ENCODE measurements at places on chromosomes 4 and X.
A peak's percentile ranks its signal among the peaks of the same experiment; 100 is the strongest.

GRCh38 chr4:105933083-105933482 lies 37.8 kb downstream of the NPNT start:
- no peak for DNase-seq

DNA sequence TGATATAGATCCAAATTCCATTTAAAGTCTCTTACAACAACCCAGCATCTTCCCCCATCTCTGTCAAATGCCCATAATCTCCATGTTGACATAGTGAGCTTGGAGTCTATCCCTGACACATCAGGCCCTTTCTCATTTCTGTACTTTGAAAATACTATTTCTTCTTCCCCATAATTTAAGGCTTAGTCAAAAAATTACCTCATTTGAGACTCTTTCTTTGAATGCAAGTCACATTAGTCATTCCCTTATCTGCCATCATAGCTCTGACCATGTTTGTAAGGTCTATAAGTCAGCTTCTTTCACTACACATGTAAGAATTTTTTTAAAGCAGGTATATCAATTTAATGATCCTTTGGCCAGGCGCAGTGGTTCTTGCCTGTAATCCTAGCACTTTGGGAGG lies 99.9 kb downstream of the DDX60 start:
- DNase-seq, result no peak

- no peak for DNase-seq
Observed at GRCh38 chr4:77204621-77205020, 47.6 kb downstream of the CCNG2 start.

GRCh38 chrX:50093625-50094024 lies 107.2 kb downstream of the AKAP4 start:
- DNase-seq, result no peak

- DNase-seq, result no peak
Observed at GRCh38 chr4:103719830-103720207, at the start of gene TACR3. TSS of gene TACR3 (minus strand) at chr4:103719985. CDS start at chr4:103719675, 310 bp downstream.

DNA sequence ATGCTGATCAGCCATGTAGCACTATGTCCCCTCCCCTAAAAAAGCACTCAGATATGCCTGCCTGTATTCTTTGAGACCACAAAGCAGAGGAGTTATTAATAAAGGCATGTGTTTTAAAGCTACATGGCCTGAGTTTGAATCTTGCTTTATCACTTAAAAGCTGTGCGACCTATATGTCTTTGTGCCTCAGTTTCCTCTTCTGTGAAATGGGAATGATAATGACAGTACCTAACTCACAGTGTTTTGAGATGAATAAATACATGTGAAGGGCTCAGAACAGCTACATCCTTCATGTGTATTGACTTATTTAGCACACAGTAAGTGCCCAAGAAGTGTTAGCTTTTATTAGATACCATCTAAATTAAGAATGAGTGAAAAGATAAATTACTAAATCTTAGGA lies 180.0 kb downstream of the WDFY3 start:
- DNase-seq, result no peak

DNA sequence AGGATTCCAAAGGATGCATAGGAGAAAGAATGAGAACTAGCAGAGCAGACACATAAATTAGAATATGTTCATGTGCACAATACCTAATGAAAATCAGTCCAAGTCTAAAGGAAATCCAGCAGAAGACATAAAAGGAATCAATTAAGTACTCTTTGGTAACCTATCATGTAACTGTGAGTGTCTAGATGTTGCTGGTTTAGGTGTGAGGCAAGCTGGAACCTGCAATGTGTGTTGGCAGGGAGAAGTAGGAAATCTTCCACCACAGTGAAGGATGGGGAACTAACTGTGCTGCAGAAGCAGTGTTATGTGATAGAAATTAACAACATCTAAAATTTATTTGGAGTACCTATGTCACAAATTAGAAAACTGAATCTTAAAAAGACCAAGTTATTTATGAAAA lies 330.8 kb upstream of the DKK2 start:
- no peak for DNase-seq

DNA sequence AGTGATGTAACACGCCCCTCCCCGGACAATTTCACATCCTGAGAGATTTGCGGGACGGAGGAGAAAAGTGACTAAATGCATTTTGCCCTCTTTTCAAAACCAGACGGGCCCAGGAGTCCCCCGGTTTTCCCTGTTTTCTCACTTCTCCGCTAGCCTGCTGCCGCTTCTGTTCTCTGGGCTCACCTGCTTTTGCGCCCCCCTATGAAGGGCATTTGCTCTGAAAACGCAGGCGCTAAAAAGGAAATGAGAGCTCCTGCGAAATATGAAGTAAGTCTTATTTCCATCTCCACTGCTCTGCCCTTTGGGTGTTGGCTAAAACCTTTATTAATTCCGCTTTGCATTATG lies 613 bp upstream of the TMEM47 start:
- no peak for DNase-seq

DNA sequence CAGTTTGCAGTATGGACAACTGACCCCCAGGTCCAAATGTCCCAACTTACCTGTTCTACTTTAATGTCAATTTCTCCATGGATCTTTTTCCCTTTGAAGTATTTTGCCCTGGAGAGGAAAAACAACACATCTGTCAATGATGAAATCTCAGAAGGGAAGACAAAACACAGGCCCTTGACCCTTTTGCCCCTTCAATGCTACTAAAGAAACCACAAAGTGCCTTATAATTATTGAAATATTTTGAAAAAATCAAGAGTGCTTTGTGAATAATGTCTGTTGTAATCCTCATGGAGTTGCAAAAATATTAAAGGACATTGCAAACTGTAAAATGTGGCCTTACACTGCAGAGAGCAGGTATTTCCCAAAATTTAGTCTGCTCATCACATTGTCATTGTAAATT lies 12.6 kb downstream of the SYN1 start:
- DNase-seq, result peak; percentile 11

- peak; percentile 60 for DNase-seq
Observed at GRCh38 chrX:57906790-57907189, 3.5 kb downstream of the ZXDA start.

GRCh38 chrX:121195719-121196118 lies 148.3 kb downstream of the GLUD2 start:
- DNase-seq, result no peak

- no peak for DNase-seq
Observed at GRCh38 chr4:70991596-70991995, 1.9 kb upstream of the DCK start.

- no peak for DNase-seq
Observed at GRCh38 chr4:18445110-18445509, 423.6 kb upstream of the LCORL start.

DNA sequence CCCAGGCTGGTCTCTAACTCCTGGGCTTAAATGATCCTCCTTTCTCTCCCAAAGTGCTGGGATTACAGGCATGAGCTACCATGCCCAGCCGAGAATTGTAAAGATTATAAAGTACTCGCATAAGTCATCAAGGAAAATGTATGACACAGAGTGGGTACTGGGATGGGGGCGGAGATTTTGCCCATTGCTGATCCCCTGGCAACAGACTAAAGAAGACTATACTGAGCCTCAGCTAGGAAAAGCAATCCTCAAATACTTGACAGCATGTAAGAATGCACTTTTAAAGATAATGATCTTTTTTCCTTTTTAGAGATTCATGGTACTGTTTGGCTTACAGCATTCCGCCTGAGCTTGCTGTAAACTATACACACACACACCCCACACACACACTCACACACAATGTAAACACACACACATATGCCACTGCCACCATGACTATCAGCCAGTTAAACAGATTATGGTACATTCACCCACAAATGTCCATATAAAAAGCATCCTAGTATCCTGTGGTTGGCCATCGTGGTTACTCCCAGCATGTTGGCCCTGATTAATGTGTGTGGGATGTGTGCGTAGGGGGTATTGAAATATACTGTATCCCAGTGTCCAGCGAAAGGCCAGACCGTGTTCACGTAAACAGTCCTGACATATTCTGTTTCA lies 113.0 kb downstream of the AMELX start:
- DNase-seq, result no peak

- DNase-seq, result no peak
Observed at GRCh38 chrX:12843668-12844279, 23.1 kb upstream of the TLR7 start.

DNA sequence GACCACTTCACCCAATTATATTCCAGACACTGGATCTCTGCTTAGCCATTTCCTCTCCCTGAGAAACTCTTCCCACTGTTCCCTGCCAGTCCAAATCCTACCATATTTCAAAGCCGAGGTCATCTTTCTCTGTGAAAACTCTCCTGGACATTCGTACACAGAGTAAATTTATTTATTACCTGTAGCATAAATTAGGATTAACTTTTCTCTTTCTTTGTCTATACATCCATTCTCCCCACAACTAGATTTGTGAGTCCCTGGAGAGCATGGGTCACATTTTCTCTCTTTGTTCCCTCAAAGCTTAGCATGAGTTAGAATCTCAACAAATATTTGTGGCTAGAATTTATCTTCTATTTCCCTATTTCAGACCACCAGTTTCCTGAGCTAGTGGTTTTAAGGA lies 27.8 kb upstream of the SMIM10 start:
- DNase-seq, result no peak

GRCh38 chr4:185092535-185093197 lies 50.4 kb upstream of the SLC25A4 start:
- DNase-seq, result no peak

DNA sequence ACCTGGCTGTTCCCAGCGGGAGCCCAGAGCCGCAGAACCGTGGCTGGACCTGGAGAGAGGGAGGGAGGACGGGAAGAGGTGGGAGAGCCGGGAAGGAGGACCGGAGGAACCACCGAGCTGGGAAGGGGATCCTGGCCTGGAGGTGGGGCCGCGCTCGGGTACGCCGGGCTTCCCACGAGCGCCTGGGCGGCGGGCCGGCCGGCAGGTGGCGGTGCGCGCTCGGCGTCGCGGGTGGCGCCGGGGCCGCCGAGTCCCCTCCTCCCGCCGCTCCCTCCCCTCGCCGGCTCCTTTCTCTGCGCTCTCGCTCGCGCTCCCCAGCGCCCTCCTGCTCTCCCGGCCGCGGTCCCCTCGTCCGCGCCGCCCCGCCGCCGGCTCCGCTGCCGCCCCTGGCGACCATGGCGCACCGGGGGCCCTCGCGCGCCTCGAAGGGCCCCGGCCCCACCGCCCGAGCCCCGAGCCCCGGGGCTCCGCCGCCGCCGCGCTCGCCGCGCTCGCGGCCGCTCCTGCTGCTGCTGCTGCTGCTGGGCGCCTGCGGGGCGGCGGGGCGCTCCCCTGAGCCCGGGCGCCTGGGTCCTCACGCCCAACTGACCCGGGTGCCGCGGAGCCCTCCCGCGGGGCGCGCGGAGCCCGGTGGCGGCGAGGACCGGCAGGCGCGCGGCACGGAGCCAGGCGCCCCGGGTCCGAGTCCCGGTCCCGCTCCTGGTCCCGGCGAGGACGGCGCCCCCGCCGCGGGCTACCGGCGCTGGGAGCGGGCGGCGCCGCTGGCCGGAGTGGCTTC lies at the start of gene SORCS2:
Gene SORCS2, plus strand, starts transcription at position 287 of the 778 bp plus-strand sequence.
- DNase-seq, result peak; percentile 32

DNA sequence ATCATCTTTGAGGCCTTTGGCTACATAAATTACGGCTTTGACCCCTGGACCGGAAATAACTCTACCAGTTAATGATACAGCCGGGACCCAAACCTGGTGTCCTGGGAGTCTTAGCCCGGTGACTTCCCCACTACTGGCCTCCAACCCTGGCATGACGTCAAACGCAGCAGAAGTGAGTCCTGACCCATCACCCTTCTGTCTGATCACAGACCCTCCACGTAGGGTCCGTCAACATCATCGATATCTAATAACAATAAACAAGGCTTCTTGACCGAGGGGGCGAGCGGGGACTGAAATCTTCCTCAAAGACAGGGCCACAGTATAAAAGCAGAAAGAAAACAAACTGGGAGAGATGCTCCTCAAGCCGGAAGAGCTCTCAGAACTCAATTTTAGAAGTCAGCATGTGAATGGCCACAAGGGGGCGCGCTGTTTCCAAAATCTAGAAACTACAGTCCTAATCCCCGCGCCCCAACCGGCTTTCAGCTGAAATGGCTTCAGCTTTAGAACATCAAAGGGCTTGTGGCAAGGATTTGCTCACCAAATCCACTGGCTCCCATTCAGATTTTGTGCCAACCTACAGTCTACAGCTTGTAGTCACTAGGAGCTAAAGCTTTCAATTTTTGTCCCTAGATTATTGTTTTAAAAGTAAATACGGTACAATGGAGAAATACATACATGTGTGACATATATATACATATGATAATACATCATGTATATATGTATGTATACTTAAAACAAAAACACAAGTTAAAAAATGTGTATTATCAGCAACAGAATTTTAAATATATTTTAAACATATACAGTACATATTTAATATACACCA lies 46.4 kb upstream of the ENPP6 start:
- DNase-seq, result peak; percentile 87

- DNase-seq, result peak; percentile 7
Observed at GRCh38 chr4:165879641-165880040, 6.6 kb downstream of the TLL1 start.

GRCh38 chrX:130523460-130524394 lies 121.9 kb downstream of the RBMX2 start:
- DNase-seq, result no peak

GRCh38 chr4:84792366-84793301 lies 173.9 kb downstream of the WDFY3 start:
- peak; percentile 32 for DNase-seq

DNA sequence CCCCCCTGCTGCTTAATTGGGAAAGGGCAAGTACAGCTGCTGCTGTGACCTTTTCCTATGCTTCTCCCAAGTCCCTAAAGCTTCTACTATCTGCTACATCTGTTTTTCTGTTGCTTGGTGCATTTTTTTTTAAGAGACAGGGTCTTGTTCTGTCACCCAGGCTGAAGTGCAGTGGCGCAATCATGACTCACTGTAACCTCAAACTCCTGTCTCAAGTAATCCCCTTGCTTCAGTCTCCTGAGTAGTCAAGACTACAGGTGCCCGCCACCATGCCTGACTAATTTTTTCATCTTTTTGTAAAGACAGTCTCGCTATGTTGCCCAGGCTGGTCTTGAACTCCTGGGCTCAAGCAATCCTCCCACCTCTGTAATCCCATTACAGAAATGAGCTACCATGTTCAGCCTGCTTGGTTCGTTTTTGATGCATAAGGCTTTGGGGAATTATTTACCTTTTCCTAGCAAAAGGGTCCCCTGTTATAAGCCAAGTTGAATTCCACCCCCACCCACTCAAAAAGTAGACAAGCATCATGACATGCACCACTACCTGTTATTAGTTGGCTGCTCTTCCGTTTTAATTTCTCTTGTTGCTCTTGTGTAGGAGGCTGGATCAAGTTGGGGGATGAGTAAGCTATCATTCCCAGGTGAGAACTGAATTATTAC lies 39.6 kb downstream of the DGKK start:
- no peak for DNase-seq
